Right ventricle myocardium inferior (tissue), 1 donor: ENCODE measurements at places on chromosomes 3 and 15. TPM values are rescaled to one million over a fixed set of nuclear protein-coding genes. Genes with fewer than 3 reads are reported as not detected.

- no peak for DNase-seq
Observed at GRCh38 chr3:156174229-156174847, 54.0 kb downstream of the KCNAB1 start.

SLC38A3 gene
- 10.3 TPM for total RNA-seq

DNA sequence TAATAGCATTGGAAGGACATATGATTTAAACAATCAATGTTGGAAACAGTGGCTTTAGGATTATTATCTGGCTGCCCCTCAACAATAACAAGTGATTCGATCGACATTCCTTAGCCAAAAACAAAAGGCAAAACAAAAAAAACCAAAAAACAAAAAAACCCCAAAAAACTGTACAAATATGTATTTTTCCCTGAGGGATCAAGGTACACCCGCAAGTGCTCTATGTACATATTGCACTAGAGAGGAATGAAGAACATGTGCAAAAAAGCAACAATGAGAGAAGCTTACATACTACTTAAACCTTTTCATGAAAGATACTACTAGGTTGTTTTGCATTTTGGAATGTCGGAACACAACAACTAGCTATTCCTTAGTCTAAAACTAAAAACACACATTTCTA lies 14.2 kb upstream of the ICE2 start:
- DNase-seq = no peak

GRCh38 chr3:55647063-55647462 lies 160.0 kb upstream of the WNT5A start:
- no peak for DNase-seq

GRCh38 chr15:94256511-94256910 lies 25.1 kb downstream of the MCTP2 start:
- DNase-seq = no peak

DNA sequence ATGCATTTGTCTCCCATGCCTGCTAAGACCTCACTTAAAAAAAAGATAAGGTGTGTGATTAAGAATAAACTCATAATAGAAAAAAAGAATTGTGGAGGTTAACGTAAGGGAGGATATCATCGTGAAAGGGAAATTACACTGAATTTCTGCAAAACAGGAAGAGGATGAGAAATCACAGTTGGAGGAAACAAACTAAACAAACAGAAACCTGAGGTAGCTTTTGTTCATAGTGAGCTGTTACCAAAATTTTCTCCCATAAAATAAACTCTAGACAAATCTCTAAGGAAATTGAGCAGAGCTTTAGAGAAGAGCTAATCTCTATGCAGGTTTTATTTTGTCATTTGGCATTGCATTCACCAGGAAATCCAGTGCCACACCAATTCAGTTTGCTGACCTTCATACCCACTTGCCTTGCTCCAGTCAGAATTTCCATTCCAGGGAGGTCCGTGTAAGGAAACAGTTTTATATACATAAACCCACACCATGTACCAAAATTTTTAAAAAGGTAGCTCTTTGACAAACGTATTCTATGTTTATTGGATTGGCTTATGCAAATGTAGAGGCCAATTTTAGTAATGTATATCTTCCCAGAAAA lies 231.2 kb downstream of the MBNL1 start:
- no peak for DNase-seq

DLEC1 gene
- 0.08 TPM for total RNA-seq

CCR9 gene
- not detected for total RNA-seq

UBAP1L gene
- 1.5 TPM for total RNA-seq

DNA sequence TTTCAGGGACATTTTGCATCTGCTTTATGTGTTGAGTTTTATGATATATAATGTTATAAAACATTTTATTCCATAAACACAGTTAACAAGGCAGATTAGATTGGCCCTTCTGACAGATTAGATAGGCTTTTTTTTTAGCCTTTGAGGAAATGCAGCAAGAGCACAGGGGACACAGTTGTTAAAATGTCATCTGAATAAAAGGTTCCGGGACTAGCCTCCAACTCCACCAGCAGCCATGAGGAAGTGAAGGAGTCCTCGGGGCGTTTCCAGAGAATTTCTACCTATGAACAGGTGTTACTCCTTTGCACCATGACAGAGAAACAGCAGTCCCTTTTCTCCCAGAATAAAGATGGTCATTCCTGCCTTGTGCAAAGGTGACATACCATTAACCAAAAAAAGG lies 167.8 kb upstream of the KBTBD8 start:
- no peak for DNase-seq

GRCh38 chr15:34914317-34914716 lies 55.2 kb downstream of the AQR start:
- no peak for DNase-seq

CIB2 gene
- 21.2 TPM for total RNA-seq

SLC27A2 gene
- total RNA-seq = not detected
